Mesenchymal stem cell (in vitro differentiated cells and primary cell): ENCODE measurements at places on chromosomes 16 and 17.

DNA sequence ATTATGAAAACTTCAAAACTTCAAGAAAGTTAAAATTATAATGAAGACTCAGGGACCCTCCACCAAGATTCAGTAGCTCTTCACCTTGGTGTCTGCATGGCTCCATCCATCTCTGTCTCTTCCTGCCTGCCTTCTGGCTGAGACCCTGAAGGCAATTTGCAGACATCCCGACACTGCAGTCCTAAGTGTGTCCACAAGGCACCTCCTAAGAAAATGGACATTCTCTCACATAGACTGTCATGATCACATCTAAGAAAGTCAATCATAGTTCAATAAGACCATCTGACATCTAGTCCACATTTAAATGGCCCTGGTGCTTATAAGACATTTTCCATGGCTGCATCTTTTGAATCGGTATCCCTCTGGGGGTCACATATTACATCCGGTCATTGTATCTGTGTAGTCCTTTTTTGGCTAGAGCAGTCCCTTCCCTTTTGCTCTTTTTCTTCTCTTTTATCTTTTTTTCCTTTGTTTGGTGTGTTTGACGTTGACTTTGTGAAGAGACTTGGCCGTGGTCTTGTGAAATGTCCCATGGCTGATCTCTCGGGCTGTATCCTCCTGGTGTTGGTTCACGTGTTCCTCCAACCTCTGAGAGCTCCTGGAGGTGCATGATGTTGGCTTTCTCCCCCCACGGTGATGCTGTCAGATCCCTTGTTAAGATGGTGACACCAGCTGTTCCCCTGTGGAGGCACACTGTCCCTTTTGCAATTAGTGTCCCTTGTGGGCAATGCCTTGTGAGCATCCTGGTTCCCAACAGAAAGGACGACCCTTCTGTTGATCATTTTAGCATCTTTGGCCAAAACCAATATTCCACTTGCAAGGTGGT, 5.0 kb upstream of the TNFRSF13B start:
- no peak overlapping the region for H3K27ac ChIP-seq
- no peaks in the 10 kb centered on the region for H3K36me3 ChIP-seq
- no peak for DNase-seq
- peaks cover 4% of the 10 kb centered on the region for H3K27me3 ChIP-seq
- H3K4me3 ChIP-seq, result no peak overlapping the region
- H3K4me1 ChIP-seq, result peaks cover 11% of the 10 kb centered on the region

- H3K36me3 ChIP-seq, result no peaks in the 10 kb centered on the region
- H3K27ac ChIP-seq, result no peak overlapping the region
- no peak for DNase-seq
- no peaks in the 10 kb centered on the region for H3K4me1 ChIP-seq
- no peaks in the 10 kb centered on the region for H3K27me3 ChIP-seq
These were observed 385.4 kb upstream of the RBFOX1 start for GRCh38 chr16:6947291-6947690.

DNA sequence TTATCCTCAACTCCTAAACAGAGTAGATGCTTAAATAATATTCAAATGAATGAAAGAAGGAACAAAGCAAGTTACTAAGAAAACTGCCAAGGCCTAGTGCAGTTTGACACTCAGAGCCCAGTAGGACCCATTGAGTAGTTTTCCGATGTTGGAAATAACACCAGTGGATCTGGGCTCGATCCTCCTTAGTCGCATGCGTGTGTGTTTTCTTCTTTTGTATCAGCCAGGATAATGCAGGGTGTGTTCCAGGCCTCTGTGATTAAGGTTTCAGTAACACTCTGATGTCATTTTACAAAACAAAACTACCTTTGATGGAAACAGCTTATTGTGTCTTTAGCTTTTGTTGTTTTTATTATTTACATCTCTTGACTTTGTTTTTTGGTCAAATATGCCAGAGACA, 24.5 kb downstream of the KSR1 start:
- H3K4me3 ChIP-seq, result no peak overlapping the region
- no peak overlapping the region for H3K27ac ChIP-seq
- DNase-seq, result no peak
- no peaks in the 10 kb centered on the region for H3K27me3 ChIP-seq
- H3K36me3 ChIP-seq, result peaks cover 11% of the 10 kb centered on the region

DNA sequence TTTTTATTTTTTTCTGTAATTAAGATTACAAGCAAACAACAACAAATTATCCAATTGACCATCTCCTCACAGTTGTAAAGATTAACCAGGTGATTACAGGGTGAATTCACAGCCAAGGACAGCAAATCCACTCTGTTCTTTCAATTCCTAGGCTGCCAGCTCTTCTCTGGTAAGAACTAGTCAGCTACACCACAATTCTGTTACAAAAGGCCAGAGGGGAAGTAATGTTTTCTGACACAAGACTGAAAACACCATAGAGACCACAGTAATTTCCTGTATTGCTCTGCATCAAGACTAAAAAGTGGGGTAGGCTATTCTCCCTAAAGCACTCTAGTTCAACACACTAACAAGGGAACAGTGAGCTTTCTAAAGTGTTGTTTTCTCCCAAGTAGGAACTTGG, 10.6 kb downstream of the CA10 start:
- no peaks in the 10 kb centered on the region for H3K36me3 ChIP-seq
- no peaks in the 10 kb centered on the region for H3K4me1 ChIP-seq
- H3K4me3 ChIP-seq, result no peak overlapping the region
- H3K27me3 ChIP-seq, result no peaks in the 10 kb centered on the region
- peak; percentile 55 for DNase-seq

- DNase-seq, result no peak
- H3K27me3 ChIP-seq, result no peaks in the 10 kb centered on the region
- H3K36me3 ChIP-seq, result no peaks in the 10 kb centered on the region
- no peak overlapping the region for H3K27ac ChIP-seq
- H3K4me3 ChIP-seq, result no peak overlapping the region
- H3K4me1 ChIP-seq, result peaks cover 6% of the 10 kb centered on the region
These were observed 35.0 kb upstream of the MAF start for GRCh38 chr16:79635488-79635887.

DNA sequence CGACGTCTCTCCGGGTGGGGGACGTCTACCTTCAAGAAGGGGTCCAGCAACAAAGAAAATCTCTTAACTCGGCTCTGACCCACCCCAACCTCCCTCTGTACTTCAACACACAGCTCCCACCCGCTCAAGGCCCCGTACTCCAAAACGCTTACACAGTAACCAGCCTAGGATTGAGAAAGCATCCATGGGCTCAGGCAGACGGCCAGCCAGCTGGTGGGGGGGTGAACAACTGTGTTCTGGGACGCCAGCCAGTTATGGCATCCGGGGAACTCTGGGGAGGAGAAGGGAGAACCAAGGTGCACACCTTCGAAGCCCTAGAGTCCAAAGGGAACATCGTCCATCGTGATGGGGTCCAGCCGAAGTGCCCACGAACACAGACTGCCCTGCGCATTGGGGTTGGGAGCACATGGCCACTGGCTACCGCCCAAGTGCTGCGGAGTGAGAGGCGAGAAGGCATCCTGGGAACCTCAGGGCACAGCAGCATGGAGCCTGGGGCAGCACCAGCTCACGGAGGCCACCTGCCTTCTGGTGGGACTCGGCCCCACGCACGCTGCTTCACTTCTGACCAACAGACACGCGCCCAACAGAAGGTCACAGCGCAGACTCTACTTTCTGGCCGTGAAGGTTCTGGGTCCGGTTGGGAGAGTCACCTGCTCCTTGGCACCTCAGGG, 14.3 kb downstream of the SLC16A3 start:
- DNase-seq, result peak; percentile 52
- H3K27me3 ChIP-seq, result no peaks in the 10 kb centered on the region
- H3K4me1 ChIP-seq, result peaks cover 73% of the 10 kb centered on the region
- peaks cover 79% of the 10 kb centered on the region for H3K36me3 ChIP-seq

DNA sequence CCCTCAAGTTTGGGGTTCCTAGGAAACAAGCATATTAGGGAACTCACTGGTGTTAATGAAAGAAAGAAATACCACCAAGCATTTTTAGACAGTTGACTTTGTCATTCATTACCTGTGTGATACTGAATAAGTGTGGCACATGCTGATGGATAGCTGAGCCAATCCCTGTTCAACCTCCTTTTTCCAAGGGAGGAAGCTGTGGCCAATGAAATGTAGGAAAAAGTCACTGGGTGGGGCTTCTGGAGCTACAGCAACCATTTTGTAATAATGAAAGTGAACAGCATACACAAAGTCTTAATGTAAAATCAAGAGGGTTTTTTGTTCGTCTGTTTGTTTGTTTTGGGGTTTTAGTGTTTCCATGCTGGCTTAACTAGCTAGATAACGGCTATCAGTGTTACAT, 254.3 kb upstream of the SALL1 start:
- no peak overlapping the region for H3K27ac ChIP-seq
- H3K27me3 ChIP-seq, result no peaks in the 10 kb centered on the region
- H3K36me3 ChIP-seq, result no peaks in the 10 kb centered on the region
- DNase-seq, result no peak
- peaks cover 5% of the 10 kb centered on the region for H3K4me1 ChIP-seq
- no peak overlapping the region for H3K4me3 ChIP-seq

DNA sequence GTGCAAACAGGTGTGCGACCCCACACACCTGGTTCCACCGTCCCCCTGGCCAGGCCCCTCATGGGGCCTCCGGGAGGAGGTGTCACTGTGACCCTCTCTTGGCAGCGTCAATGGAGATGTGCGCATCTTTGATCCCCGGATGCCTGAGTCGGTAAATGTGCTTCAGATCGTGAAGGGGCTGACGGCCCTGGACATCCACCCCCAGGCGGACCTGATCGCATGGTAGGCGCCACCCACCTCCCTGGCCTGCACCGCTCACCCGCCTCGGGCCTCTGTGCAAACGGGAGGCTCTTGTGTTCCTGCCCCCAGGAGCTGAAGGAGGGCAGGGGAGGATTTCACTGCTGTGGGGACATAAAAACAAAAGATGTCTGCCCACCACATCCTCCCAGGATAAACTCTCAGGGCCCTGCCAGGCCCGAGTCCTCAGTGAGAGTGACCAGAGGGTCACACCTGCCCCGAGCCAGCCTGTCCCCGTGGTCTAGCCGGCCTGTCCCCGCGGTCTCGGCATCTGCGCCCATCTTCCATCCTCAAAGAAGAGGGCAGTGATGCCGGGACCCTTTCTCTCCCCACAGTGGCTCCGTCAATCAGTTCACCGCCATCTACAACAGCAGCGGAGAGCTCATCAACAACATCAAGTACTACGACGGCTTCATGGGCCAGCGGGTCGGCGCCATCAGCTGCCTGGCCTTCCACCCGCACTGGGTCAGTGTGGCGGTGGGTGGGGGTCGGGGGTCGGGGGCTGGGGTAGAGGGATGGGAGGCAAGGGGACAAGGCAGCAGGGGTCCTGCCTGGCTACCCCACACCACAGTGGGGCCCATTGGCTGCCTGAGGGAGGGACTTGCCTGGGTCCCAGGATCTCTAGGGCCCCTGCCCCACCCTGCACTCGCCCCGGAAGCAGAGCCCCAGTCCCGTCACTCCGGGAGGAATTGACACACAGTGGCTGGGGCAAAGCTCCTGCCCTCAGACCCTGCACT, 29.0 kb upstream of the CHMP6 start:
- peaks cover 8% of the 10 kb centered on the region for H3K36me3 ChIP-seq
- H3K4me1 ChIP-seq, result peaks cover 5% of the 10 kb centered on the region
- no peaks in the 10 kb centered on the region for H3K27me3 ChIP-seq
- DNase-seq, result no peak
- no peak overlapping the region for H3K4me3 ChIP-seq

- H3K4me3 ChIP-seq, result no peak overlapping the region
- no peaks in the 10 kb centered on the region for H3K4me1 ChIP-seq
- no peak overlapping the region for H3K27ac ChIP-seq
These were observed 849.8 kb upstream of the RBFOX1 start for GRCh38 chr16:6482696-6483468.

- DNase-seq, result no peak
- peaks cover 4% of the 10 kb centered on the region for H3K4me1 ChIP-seq
- no peaks in the 10 kb centered on the region for H3K36me3 ChIP-seq
- no peak overlapping the region for H3K4me3 ChIP-seq
These were observed 80.8 kb upstream of the CRHR1 start for GRCh38 chr17:45703348-45703747.

- no peak overlapping the region for H3K27ac ChIP-seq
- H3K27me3 ChIP-seq, result no peaks in the 10 kb centered on the region
- H3K4me3 ChIP-seq, result no peak overlapping the region
These were observed 25.6 kb downstream of the GAS7 start for GRCh38 chr17:10172778-10173177.

DNA sequence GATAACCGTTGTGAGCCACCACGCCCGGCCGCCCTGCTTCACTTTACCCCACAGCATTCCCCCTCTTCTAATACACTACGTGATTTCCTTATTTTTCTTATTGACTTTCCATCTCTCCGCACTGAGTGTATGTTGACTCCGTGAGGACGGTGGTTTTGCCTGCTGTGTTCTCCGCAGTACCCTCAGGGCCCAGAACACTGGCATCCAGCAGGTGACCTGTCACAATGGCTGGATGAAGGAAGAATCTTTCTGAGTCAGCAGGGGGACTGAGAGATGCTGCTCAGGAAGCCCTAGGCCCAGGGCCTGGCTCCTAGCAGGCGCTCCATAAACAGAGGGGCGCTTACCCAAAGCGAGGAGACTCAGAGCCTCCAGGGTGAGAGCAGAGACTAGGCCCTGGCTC, 79.5 kb downstream of the RTN4RL1 start:
- H3K4me1 ChIP-seq, result peaks cover 10% of the 10 kb centered on the region
- no peak overlapping the region for H3K4me3 ChIP-seq
- no peak overlapping the region for H3K27ac ChIP-seq
- H3K27me3 ChIP-seq, result peaks cover 8% of the 10 kb centered on the region

DNA sequence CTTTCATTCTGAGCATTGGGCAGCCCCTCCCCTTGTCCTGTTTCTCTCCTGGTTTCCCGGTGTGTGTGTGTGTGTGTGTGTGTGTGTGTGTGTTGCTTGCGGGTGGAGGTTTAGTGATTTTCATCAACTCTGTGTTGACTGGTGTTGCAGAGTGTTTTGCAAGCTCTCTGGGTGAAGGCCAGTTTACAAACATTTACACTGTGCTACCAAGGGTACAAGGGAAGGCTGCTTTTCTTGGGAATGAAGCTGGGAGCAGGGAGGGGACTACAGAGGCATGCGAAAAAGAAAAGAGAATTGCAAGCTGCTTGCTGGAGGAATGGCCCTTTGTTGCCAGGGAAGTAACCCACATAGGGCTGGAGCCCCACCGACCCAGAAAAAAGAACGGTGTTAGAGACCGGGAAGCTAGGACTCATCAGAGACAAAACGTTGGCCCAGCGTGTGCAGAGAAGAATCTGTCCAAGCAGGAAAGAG, 29.6 kb downstream of the HS3ST3B1 start:
- no peaks in the 10 kb centered on the region for H3K36me3 ChIP-seq
- H3K27me3 ChIP-seq, result no peaks in the 10 kb centered on the region
- peak overlapping the region; percentile 1 for H3K4me3 ChIP-seq
- DNase-seq, result peak; percentile 91
- H3K27ac ChIP-seq, result no peak overlapping the region

GRCh38 chr17:56440419-56440818, 153.1 kb upstream of the NOG start:
- no peak for DNase-seq
- no peaks in the 10 kb centered on the region for H3K4me1 ChIP-seq
- H3K27me3 ChIP-seq, result no peaks in the 10 kb centered on the region
- no peaks in the 10 kb centered on the region for H3K36me3 ChIP-seq
- peak overlapping the region; percentile 0 for H3K4me3 ChIP-seq

GRCh38 chr17:12993631-12994030, 24.2 kb downstream of the ELAC2 start:
- H3K4me1 ChIP-seq, result no peaks in the 10 kb centered on the region
- DNase-seq, result no peak
- H3K4me3 ChIP-seq, result no peak overlapping the region
- H3K27me3 ChIP-seq, result no peaks in the 10 kb centered on the region

- H3K27ac ChIP-seq, result no peak overlapping the region
- H3K36me3 ChIP-seq, result peaks cover 35% of the 10 kb centered on the region
- no peak overlapping the region for H3K4me3 ChIP-seq
These were observed 5.0 kb downstream of the CCDC47 start for GRCh38 chr17:63768433-63768832.
